Cerebellar nuclear complex (tissue), 1 donor: ENCODE measurements at places on chromosomes 2 and 18.

- DNase-seq, result no peak
Measured at GRCh38 chr2:230691005-230691647, 21.5 kb upstream of the CAB39 start.

GRCh38 chr18:9091066-9091476 is 11.4 kb upstream of the NDUFV2 start:
- DNase-seq, result no peak

- no peak for DNase-seq
Measured at GRCh38 chr2:173513107-173513727, 158.5 kb downstream of the CDCA7 start.

DNA sequence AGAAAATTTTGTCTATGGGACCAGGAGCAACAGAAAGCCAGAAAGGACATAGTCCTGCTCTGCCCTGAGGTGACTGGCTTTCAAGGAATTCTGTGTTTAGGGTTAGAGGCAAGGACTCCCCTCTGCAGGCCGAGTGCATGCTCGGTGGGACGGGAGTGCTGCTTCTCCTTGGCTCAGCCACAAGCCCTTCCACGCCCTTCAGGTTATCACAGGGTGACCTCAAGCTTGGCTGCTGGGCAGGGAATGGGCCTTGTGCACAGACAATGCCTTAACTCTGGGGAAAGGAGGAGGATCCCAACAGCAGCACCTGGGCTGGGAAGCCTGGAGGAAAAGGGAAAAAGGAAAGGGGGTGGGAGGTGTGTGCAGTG is 32.8 kb downstream of the FAM178B start:
- no peak for DNase-seq

DNA sequence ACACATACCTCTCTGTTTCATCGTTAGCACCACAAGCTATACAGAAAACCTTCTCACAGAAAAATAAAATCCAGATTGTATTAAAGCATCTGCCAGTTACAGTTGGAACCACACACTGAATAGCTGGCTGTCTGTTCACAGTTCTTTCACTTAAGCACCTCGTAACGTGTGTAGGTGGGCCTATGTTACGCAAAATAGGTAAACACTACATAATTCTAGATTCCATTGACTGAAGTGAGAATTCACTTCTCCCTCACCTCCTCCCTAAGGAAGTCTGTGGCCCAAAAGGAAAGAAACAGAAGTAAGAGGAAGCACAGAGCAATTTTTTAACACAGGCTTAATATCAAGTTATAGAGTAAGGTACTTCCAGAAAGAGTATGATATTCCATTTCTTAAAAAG is 24.9 kb downstream of the PELI1 start:
- DNase-seq, result no peak

- DNase-seq, result no peak
Measured at GRCh38 chr18:43846299-43846698, 569.0 kb upstream of the SYT4 start.

- DNase-seq, result no peak
Measured at GRCh38 chr2:88398180-88398579, 54.3 kb downstream of the FOXI3 start.

GRCh38 chr18:36279001-36279400 is 18.5 kb upstream of the FHOD3 start:
- no peak for DNase-seq

DNA sequence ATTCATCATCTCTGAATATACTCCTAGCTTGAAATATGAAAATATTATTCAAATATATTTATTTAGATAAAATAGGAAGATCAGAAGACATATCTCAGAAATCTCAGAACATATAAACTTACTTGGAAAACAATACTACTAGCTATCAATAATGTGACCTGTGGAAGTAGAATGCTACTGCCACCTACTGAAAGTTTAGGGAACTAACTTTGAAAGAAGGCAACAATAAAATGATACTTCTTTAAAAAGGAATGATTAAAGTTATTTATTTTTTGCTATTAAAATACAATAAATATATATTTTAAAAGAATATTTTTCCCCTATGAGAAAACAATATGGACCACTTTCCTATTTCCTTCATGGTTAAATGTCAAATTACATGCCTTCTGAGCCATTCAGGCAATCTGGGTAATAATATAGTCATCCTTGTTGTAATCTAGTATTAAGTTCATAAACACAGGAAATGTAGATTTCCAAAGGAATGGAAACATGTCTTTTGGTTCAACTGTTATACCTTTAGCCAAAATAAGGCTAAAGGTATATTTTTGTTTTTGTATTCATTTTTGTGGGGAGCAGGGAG is 26.0 kb downstream of the ACADL start:
- DNase-seq, result no peak

- DNase-seq, result no peak
Measured at GRCh38 chr2:1481406-1482252, 68.4 kb downstream of the TPO start.

DNA sequence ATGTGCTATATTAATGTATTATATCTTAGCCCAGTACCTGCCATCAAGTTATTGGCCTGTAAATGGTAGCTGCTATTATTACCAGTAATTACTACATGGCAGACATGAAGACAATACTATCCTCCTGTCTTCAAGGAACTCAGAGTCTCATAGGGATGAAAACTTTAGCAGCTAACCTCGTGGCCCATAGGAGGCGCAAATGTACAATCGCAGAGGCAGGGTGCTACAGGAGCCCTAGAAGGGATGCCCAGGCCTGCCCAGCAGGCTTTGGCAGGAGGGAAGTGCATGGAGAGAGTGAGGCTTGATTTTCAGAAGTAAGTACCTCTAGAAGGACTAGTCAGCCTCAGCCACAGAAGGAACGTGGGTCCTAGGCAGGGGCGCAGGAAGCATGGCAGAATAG is 44.7 kb upstream of the KIDINS220 start:
- DNase-seq, result no peak

- no peak for DNase-seq
Measured at GRCh38 chr2:230785346-230785745, 72.7 kb downstream of the CAB39 start.

- DNase-seq, result no peak
Measured at GRCh38 chr2:83221258-83221657, 1237.8 kb downstream of the SUCLG1 start.

DNA sequence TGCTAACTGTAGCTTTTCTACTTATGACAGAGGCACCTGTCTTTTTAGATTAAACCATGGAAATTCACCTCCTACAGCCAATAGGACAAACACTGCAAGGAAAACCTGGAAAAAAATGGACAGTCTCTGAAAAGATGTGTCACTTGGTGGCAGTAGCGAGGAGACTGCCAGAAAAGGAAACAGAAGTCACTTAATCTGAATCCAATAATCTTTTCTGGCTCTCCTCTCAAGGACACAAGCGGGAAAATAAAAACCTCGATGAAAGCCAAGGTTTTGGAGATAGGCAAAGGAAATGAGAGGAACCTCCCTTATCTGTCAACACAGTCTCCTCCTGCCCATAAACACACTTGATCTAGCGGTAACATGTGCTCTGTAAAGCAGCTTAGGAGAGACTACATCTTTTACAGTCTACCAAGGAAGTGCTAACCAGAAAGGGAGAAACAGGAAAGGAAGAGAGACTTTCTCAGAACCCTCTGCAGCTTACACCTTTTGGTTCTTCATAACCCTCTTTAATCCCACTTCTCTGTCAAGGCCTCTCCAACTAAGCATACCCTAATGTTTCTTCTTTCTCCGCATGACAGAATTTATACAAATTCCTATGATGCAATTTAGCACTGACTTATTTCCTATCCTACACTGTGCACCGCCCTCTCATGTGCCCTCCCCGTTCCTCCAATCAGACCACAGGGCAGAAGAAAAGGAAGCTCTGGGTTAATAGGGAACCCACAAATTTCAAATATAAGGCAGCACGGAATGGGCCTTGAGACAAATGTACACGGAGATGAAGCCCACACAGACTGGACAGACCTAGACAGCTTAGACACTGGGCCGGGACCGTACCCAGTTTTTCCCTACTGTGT is 52.8 kb downstream of the CLASP1 start:
- no peak for DNase-seq

DNA sequence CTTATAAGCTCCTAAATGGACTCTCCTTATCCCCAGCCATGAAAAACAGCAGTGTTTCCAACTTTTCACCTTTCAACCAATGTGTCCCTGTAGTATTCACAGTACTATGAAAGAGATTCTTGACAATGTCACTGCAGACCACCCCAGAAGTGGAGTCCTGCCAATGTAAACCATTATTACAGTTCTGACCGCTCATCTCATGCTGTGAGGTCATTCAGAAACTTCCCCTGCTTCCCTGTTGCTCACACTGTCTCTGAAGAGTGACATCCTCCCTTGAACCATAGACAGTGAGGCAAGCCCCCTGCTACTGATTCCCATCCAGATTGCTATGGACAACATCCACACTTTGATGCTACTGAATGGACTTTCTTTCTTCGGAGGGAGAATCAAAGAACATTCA is 1523.7 kb upstream of the ACVR2A start:
- no peak for DNase-seq

DNA sequence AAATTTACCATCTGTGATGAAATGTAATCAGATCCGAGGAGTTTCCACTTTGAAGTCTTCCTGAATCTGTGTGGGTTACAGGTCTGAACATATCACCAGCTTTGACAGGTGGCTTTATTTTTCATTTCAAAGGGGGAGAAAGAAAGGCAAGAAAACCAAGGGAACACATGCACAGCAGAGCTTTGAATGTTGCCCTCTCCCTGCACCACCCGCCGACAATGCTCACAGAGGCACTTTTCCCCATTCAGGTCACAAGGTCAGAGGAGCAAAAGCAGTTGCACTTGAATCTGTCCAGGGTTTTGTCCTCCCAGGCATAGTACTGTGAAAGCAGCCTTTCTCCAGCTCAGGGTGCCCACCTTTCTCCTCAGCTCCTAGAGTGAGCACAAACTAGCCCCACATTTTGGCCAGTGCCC is 130.2 kb downstream of the OSR1 start:
- DNase-seq, result no peak

DNA sequence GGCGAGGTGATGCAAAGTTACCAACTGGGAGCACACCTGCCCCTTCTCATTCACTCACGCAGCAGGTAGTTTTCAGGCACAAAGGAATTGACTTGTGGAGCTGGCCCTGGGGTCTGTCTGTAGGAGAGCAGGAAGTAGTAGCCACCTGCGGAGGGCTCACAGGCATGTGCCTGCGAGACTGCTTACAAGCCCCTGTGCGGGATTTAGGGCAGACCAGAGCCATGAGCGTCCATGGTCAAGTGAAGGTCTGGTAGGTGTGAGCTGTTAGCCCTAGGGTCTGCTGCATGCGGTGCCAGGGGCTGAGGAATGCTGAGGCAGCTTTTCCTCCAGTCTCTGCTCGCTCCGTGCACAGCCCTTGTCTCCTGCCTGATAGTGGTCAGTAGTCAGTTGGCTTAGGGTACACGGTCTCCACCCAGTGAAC is 18.9 kb downstream of the INPP4A start:
- no peak for DNase-seq

DNA sequence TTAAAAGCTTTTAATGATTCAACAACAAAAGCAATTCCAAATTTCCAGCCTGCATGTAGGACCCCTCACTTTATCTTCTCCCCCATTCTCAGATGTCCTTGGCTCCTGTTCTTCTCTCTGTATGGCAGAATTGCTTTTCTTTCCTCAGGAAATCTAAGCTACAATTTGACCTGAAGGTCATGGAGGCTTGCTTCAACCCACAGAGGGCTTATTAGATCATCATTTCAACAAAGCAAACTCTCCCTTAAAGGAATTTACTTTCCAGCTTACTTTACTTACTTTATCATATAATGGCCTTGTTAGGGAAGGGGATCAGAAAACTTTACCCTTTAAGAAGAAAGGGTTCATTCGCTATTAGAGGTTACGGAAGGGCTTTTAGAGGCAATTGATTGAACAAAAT is 211.5 kb downstream of the RAD51AP2 start:
- DNase-seq, result no peak

DNA sequence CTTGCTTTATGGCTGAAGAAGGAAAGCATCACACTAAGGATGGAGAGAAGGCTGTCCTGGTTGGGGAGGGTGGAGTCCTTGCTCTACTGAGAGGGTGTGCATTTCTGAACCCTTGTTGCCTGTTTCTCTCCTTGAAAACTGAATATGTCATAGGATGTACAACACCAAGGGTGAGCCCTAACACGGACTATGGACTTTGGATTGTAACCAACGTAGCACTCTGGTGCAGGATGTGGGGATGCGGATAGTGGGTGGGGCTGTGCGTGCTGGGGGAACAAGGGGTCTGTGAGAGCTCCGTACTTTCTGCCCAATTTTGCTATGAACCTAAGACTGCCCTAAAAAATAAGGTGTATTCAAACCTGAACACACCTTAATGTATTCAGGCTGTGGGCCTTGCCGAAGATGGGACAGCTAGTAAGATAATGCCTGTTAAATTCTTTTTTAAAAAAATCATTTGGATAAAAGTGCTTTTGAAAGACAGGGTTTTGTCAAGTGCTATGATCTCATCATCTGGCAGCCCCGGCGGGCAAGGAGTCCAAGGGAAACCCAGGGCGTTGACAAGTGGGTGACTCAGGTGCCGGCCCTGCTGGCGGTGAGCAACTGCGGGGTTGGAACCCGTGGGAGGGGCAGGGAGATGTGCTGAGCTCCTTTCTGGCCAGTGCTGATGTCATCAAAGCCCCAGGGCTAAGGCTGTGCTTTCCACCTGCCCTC is 54.0 kb downstream of the GATA6 start:
- DNase-seq, result no peak
